ENCODE measurements at places on chromosomes 16 and 17. TPM values are rescaled to one million over a fixed set of nuclear protein-coding genes. Genes with fewer than 3 reads are reported as not detected.
A peak's percentile ranks its signal among the peaks of the same experiment; 100 is the strongest.

- DNase-seq, result no peak
These were observed 9.5 kb downstream of the EXOC7 start for GRCh38 chr17:76094046-76094445.

DNA sequence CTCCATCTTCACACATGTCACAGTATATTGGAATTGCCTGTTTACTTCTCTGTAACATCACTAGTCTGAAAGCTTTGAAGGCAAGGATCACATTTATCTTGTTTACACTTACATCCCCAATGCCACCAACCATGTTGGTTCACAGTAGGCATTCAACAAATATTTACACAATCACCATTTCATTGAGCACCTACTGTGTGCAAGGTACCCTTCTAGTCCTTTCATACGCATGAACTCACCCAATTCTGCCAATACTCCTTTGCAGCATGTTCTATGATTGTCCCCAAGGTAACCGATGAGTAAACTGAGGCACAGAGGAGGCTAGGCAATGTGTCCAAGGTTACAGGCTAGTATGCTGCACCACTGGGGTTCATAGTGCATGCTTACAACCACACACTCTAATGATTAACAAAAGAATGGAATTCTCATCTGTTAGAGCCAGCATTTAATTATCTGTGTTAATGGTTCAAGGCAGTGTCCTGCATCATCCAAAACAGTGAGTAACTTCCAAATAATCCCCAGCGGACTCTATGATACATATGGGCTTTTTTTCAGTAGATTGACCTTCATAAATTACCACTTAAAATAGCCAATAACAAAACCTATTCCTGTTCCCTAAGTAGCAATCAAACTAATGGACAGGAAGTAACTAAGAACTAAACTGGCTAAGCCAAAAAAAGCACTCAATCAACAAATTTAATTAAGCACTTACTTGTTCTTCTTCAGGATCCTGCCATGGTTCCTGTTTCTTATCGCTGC lies 364.5 kb upstream of the XYLT1 start:
- DNase-seq, result no peak

GRCh38 chr17:44279666-44280391 lies 11.9 kb upstream of the SLC4A1 start:
- peak; percentile 50 for DNase-seq

DNA sequence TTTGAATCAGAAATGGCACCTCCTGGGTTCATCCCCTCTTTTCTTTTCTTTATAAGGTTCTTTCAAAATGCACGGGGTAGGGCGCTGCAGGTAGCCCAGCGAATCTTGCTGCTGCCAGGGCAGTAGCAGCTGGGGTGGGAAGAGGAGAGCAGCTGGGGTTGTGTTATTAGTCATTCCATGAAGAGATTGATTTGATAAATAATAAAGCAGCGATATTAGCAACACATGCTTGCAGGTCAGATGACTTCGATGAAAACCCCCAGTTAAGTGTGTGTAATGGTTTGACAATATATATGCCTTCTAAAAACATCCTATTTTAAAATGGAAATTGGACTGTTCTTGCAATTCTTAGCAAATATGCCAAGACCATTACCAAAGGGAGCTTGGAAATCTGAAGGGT lies 200.7 kb downstream of the CCDC182 start:
- no peak for DNase-seq

- peak; percentile 20 for DNase-seq
These were observed 352.5 kb downstream of the KCNJ2 start for GRCh38 chr17:70521821-70522256.

DNA sequence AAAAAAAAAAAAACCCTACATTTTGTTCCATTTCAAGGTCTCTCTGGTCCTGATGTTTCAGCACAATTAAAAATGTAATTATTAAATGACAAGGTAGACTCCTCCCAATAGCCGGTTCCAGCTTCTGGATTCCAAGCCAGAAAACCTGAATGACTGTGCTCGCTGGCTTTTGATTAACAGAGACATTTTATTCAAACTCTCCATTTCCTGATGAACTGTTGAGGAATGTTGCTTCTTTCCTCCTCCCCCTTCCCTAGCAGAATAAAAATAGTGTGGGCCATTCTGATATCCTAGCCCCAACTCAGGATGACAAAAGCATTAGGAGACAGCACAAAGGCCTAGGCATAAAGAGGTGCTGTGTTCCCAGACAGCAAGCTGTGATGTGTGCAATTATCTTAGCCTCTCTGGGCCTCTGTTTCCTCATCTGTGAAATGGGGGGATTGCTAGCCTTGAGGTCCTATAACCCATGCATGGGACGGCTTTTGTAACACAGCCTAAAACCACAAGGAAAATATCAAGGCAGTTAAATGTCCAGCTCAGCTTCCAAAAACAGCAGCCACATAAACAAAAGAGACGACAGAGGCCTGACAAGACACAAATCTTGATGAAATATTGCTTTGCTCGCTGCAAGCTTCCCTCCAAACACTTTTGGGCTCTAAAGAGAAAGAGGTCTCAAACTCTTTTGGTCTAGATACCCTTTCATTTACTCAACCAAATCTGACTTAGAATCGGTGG lies 127.2 kb upstream of the RCVRN start:
- DNase-seq, result no peak

GRCh38 chr16:55059146-55059545 lies 128.5 kb downstream of the IRX5 start:
- DNase-seq, result no peak

GRCh38 chr16:22253272-22253671 lies 43.9 kb upstream of the POLR3E start:
- DNase-seq, result no peak

GRCh38 chr16:1960665-1961630 lies 1.6 kb downstream of the NDUFB10 start:
- DNase-seq, result no peak

GRCh38 chr17:81097943-81098308 lies 63.0 kb downstream of the BAIAP2 start:
- no peak for DNase-seq

DNA sequence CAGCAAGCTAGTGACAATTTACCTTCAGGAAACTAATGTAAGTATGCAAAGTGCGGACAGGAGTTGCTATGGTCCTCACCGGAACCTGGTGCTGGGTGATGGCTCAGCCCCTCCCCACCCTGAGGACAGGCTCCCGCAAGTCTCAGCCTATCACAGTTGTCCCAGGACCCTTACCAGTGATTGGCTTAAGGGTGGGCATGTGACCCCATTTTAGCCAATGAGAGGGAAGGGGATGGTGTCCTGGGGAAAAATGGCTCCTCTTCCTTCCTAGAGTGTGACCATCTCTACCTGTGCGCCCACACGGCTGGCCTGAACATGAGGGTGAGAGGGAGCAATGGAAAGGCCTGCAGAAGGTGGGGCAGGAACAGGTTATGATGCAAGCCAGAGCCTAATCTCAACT lies 80.4 kb downstream of the C16orf78 start:
- no peak for DNase-seq

DNA sequence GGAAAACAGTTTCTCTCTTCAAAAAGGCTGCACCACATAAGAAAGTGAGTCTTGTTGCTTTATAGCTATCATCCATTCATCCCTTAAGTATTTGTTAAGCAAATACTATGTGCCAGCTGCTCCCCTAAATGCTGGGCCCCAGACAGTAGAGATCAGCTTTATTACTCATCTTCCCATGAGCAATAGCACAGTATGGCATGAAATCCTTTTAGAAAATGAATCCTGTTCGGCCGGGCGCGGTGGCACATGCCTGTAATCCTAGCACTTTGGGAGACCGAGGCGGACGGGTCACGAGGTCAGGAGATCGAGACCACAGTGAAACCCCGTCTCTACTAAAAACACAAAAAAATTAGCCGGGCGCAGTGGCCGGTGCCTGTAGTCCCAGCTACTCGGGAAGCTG lies 99.5 kb downstream of the MYO1D start:
- DNase-seq, result no peak

DNA sequence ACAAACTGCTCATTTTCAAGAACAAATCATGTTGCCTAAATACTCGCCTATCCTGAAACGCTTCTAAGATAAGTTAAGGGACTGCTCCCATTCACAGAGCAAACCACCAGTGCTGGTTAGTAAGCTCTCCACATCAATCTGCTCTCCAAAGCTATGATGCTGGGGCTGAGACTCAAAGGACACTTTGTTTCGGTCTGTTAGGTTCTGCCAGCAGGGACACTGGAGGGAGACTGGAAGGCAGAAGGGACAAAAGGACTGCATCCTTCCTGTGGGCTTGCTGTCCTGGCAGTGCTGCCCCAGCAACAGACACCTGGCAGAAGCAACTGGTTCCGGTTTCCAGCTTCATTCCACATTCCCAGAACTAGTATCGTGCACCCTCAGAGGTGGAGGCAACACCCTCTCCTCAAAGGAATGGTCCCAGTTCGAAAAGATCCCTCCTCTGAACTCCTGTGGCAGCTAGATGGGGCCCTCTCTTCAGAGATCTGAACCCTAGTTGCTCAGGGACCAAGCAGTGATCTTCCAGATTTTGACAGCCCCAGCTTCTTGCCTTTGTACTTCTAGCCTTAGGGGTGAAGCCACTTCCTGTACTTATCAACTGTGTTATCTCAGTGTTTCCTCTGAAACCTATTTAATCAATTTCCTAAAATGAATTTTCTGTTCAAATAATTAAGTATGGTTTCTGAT lies 73.4 kb upstream of the GSG1L start:
- no peak for DNase-seq

- DNase-seq, result no peak
These were observed 66.8 kb downstream of the KPNA2 start for GRCh38 chr17:68102318-68102758.

GRCh38 chr17:66018786-66019185 lies 173.1 kb downstream of the CEP112 start:
- peak; percentile 5 for DNase-seq

DNA sequence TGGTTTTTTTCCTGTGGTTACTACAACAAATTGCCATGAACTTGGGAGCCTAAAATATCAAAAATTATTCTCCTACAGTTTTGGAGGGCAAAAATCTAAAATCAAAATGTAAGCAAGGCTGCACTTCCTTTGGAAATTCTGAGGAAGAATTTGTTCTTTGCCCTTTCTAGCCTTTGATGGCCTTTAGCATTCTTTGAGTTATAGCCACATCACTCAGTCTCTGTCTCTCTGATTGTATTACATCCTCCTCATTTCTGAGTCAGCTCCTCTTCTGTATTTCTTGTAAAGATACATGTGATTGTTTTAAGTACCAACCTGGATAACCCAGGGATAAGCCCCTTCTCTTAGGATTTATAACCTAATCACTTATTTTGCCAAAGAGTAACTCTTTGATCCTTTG lies 282.0 kb downstream of the BCAS3 start:
- DNase-seq, result no peak

DNA sequence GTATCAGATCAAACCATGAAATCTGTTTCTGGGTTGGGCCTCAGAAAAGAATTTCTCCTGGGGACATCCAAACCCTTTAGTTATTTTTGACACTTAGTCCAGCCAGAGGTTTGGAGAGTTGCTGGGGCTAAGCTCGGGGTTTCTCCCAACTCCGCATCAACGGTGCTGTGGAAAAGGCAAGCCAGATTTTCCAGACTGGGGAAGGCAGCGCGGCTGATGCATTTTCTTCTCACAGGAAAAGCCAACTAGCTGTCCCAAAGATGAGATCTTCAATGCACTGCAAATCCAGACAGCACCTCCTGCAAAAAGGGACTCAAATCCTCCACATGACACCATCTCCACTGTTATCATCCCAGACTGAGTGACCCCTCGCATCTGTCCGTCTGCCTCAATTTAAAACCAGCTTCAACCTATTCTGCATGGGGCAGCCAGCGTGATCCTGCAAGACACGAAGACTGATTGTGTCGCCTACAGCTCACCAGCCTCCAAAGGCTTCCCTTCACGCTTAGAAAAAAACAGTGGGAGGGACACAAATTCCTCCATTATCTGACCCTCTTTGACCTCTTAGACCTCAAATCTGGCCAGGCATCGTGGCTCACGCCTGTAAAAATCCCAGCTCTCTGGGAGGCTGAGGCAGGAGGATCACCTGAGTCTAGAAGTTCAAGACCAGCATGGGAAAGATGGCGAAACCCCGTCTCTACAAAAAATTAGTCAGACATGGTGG lies 62.0 kb downstream of the GAS7 start:
- no peak for DNase-seq

- no peak for DNase-seq
These were observed 37.2 kb upstream of the SLC38A10 start for GRCh38 chr17:81332118-81332834.

DNA sequence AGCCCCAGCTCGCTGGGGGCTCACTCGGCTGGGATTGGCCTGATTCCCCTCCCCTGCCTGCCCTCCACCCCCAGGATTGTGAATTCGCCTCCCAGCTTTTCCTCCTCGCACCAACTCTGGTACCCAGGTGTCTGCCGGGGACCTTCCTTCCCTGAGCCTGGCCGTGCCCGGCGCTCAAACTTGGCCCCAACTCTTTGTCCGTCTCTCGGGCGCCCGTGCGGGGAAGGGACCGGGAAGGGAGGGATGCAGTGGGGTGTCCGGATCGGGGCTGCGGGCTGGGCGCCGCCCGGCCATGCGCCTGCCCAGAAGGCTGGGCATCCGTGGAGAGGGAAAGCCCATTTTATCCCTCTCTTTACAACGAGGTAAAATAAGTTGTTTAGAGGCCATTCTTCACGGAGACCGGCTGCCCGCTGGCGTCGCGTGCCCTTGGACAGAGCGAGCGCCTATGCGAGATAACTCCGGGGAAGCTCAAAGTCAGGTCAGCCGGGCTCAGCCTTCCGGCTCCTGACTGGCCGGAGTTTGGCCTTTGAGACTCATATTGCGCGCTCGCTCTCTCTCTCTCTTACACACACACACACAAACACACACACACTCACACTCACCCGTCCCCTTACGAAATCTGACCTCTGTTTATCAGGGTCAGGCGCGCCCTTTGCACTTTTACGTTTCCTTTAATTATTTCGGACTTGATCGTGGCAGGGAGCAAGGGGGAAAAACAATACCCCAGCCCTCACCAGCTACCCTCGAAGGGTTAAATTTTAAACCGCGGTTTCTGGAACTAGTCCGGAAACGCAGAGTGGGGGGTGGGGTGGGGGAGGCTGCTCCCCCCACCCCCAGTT lies 774 bp upstream of the MAF start:
- DNase-seq, result no peak

GRCh38 chr17:80822700-80823410 lies 168.8 kb upstream of the CHMP6 start:
- DNase-seq, result no peak

GRCh38 chr17:43945074-43945829 lies 3.0 kb upstream of the PPY start:
- DNase-seq, result no peak

The GDE1 gene
- 54.6 TPM for total RNA-seq

The NDUFB10 gene
- total RNA-seq, result 262 TPM

The SCO1 gene
- 21.2 TPM for total RNA-seq

The C16orf96 gene
- not detected for total RNA-seq

The KDM6B gene
- 16.3 TPM for total RNA-seq

The ENPP7 gene
- total RNA-seq, result not detected

The MYCBPAP gene
- total RNA-seq, result 0.23 TPM

The DPEP2 gene
- total RNA-seq, result 0.23 TPM

The HEATR9 gene
- not detected for total RNA-seq

The PHOSPHO1 gene
- 0.10 TPM for total RNA-seq

The BRICD5 gene
- total RNA-seq, result 3.5 TPM

The YWHAE gene
- 1,114 TPM for total RNA-seq

The CLDN6 gene
- 0.12 TPM for total RNA-seq

The ABCA3 gene
- 79.5 TPM for total RNA-seq

Data from glomerular endothelial cell (primary cell).